ENCODE measurements at places on chromosomes 3 and 15.

DNA sequence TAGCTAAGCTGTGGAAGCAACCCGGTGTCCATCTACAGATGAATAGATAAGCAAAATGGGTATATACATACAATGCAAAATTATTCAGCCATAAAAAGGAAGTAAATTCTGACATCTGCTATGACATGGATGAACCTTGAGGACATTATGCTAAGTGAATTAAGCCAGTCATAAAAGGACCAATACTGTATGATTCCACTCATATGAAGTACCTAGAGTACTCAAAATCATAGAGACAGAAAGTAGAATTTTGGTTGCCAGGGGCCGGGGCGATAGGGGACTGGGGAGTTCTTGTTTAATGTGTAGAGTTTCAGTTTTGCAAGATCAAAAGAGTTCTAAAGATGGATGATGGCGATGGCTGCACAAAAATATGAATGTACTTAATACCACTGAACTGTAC is 10.3 kb downstream of the EID1 start:
- DNase-seq: no peak

- DNase-seq: no peak
Measured at GRCh38 chr3:60095516-60095915, 1045.7 kb upstream of the CFAP20DC start.

DNA sequence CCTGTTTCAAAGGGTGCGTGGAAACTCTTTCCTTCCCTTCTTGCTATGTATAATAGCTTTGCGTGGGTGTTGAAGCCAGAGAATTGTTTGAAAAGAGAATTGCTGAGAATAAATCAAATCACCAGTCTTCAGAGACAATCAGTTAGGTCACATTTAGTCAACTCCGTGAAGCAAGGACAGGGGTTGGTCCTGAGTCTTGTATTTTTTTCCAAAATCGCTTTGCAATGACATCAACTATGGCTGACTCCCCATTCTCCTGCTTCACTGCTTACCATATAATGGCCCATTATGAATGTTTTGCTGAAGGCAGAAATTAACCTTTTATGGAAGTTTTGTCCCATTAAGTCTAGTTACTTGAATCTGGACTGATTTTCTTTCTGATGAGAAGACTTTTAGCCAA is 852.8 kb downstream of the AGBL1 start:
- DNase-seq: no peak

DNA sequence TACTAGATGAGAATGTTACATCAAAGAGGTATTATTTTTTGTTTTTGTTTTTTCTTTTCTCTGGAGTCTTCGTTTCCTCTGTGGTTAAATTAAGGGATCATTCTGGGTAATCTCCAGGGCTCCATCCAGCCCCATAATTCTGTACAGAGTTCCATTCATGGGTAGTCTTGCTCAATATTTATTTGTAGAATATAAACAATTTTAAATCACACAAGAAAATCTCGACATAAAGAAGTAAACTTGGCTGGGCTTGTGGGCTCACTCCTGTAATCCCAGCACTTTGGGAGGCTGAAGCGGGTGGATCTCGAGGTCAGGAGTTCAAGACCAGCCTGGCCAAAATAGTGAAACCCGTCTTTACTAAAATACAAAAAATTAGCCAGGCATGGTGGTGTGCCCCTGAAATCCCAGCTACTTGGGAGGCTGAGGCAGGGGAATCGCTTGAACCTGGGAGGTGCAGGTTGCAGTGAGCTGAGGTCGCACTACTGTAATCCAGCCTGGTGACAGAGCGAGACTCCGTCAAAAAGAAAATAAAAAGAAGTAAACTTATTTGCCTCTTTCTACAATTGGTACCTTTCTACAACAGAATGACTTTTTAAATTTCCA is 166.8 kb upstream of the TGFBR2 start:
- no peak for DNase-seq

- no peak for DNase-seq
Measured at GRCh38 chr3:78670746-78671145, 1097.1 kb downstream of the ROBO1 start.

DNA sequence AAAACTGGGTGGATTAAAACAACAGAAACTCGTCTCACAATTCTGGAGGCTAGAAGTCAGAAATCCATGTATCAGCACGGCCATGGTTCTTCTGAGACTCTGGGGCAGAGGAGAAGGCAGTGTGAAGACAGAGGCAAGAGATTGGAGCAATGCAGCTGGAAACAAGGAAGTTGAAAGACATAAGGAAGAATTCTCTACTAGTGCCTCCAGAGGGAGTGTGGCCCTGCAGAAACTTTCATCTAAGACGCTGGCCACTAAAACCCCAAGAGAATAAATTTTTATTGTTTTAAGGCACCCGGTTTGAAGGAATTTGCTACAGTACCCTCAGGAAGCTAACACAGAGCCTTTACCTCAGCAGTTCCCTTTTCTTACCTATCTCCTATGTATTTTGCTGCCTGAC is 1012.2 kb upstream of the CADM2 start:
- DNase-seq: no peak

DNA sequence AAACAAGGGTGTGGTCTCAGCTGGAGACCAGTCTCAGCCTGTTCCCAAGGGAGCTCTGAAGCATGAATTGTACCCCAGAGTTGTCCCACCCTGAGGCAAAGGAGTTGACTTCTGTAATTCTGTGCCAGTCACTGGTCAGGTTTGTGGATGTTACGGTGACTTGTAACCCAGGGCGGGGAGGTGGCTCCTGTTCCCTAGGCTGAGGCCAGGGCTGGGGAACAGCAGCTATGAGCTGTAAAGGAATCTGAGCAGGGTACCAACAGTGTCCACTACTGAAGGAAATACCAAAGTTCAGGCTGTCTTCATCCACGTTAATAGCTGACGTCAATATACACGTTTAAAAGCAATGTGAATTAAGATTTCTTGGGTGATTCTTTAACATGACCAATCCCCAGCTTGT is 266.2 kb downstream of the ABHD5 start:
- no peak for DNase-seq

GRCh38 chr3:159187706-159188105 is 385.9 kb downstream of the MFSD1 start:
- DNase-seq: no peak

GRCh38 chr3:88657459-88657858 is 450.0 kb upstream of the EPHA3 start:
- no peak for DNase-seq

- DNase-seq: peak; percentile 79
Measured at GRCh38 chr15:63256433-63257274, 20.8 kb upstream of the APH1B start.

- DNase-seq: no peak
Measured at GRCh38 chr15:86121568-86122225, 42.0 kb downstream of the AGBL1 start.

GRCh38 chr3:153856932-153857331 is 264.3 kb upstream of the ARHGEF26 start:
- DNase-seq: no peak

- DNase-seq: peak; percentile 84
Measured at GRCh38 chr3:16240229-16241023, 24.3 kb downstream of the DPH3 start.

DNA sequence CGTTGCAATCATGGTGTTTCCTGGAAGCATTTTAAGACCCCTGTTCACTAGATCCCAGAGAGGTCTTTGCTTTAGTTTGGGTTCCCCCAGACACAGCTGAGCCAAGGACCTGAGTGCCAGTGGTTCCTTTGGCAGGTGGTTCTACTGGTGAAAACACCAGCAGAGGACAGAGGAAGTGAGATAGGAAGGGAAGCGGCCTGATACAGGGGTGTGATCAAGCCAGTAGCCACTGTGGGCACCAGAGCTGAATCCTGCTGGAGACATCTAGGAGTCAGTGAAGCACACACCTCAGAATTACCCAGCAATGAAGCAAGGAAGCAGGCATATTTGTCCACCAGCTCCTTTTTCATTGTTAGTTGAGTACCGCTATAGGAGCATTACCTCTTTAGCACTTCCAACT is 243.2 kb upstream of the NR2E3 start:
- no peak for DNase-seq

DNA sequence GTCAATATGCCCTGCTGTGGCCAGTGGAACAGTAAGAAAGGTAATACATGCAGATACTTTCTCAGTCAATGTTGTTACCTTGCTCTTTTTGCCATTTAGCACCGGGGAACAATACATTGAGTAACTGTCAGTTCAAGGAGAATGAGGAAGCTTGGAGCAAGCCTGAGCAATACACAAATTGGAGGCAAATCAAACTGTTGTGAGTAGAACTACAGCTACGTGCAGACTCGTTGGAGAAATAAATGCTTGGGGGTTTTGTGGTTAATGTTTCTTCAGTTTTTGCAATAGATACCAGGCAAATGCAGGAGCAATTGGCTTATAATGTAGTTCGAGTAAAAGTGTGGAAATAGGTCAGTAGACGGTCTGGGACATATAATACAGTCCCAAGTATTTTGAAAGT is 587.3 kb upstream of the ROBO1 start:
- DNase-seq: no peak

DNA sequence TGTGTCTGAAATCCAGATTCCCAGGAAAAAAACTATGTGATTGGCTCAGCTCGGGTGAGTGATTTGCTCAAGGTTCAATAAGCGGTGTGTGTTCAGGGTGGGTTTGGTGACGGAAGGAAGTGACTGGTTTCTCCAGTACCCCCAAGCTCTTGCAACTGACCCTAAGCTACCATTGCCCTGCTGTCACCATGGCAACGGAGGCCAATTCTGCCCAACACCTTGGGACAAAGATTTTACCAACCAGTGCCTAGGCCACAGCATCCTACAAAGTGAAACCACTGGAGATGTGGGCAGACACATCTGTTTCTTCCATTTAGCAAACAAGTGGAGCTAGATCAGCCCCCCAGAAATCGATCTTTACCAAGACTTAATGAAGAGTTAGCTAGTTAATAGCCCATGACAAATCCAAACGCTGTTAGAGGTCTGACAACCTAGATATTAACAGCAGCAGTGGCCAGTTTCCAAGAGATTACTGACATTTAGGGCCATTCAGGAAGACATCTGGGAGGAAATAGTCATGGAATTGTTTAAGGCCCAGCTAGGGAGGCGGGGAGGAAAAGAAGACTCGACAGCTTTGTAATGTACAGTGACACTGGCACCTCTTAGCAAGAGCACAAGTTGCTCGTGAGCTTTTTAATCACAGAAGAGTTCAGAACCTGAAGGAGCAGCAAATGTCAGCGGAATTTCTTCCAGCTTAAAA is 195.9 kb downstream of the SLCO3A1 start:
- DNase-seq: no peak

DNA sequence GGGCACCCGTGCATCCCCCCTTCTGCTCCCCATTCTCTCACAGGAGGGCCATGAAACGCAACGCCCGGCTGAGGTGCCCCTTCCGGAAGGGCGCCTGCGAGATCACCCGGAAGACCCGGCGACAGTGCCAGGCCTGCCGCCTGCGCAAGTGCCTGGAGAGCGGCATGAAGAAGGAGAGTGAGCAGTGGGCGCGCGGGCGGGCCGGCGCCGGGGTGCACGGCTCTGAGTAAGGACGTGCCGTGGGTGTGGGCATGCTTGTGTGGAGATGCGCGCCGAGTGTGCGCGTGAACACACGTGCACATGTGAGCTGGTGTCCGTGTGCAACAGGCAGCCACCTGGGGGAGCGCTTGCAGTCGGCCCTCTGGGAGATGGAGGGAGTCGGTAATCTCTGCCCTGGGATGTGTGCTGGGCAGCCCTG is 28.1 kb downstream of the NR1I2 start:
- peak; percentile 35 for DNase-seq

- DNase-seq: no peak
Measured at GRCh38 chr15:88348579-88349230, 92.2 kb upstream of the NTRK3 start.

- DNase-seq: peak; percentile 42
Measured at GRCh38 chr3:71201939-71202338, 381.6 kb downstream of the FOXP1 start.

DNA sequence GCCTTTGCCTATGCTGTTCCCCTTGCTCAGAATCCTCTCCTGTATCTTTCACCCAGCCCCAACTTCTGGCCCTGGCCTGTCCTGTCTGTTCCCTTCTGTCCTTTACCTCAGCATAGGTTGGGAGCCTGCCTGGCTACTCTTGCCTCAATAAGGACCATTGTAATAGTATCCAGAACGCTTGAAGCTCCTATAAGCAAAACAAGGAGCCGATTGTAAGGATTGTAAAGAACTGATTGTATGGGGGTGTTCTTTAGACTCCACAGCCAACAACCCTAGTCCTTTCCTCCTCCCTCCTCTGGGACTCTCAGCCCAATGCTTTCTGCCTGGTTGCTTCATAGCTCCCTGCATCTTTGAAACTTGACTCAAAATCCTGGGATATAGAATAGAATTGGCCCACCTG is 18.7 kb upstream of the RAD54L2 start:
- no peak for DNase-seq

DNA sequence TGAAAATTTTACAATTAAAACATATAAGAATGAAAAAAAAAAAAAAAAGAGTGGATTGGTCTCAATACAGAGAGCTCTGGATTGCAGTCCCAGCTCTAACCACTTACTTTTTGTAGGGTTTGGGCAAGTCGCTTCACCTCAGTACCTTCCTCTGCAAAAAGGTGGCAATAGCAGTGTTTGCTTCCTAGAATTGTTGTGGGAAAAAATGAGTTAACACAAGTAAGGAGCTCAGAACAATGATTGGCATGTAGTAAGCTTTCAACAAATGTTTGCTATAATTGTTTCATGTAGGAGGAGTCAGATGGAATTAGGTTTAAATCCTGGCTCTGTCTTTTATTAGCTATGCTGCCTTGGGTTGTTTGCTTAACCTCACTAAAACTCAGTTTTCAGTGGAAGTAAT is 425.2 kb upstream of the TBL1XR1 start:
- no peak for DNase-seq

DNA sequence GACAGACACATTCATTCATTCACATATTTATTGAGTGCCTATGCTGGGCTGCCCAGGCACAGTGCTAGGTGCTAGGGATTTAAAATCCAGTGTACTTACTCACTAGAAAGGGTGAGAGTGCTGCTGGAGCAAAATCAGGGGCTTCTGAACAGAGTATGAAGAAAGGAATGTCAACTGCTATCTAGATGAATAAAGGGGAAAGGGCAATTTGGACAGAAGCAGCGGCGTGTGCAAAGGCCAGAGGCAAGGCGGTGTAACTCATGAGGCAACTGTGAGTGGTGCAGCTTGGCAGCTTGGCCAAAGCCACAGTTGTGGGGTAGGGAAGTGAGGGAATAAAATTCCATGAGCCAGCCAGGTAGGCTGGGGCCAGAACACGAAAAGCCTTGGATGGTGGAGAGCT is 76.7 kb downstream of the RAD18 start:
- no peak for DNase-seq

DNA sequence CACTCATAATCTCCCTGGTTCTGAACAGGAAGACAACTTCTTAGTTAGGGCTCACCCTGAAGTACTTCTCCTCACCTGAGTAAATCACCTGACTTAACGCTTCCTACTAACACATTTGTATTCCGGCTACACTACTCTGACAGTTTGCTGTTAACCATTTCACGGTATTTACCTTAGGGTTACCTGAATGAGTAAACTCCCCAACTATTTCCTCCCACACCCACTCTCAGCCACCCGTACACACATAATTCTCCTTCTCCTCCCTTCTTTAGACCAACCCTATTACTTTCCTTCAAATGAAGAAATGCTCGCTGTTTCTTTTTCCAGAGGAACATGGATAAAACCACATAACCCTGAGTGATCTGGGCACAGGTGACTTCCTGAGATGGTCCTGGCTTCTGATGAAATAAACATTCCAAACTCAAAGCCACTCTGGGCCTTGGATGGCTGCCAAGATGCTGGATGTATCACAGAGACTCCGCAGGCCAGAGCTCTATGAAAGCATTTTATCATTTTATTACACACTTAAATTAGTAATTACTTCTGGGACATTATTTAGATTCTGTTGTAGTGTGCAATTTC is 183.6 kb upstream of the ATP11B start:
- no peak for DNase-seq
